Panc1 (cell line): ENCODE measurements at places on chromosomes 11 and 22. TPM values are rescaled to one million over a fixed set of nuclear protein-coding genes. Genes with fewer than 3 reads are reported as not detected.

Gene FOLR2
- not detected for total RNA-seq

Gene OPCML
- not detected for total RNA-seq

Gene MB
- total RNA-seq, result 17.3 TPM

Gene SLC39A13
- 50.2 TPM for total RNA-seq

Gene FGF3
- not detected for total RNA-seq

Gene KDELR3
- 11.6 TPM for total RNA-seq

Gene ALX4
- total RNA-seq, result 1.0 TPM

Gene APOL4
- total RNA-seq, result not detected

Gene CD3E
- total RNA-seq, result 0.51 TPM

Gene CDC42BPG
- 4.1 TPM for total RNA-seq

Gene ELMOD1
- total RNA-seq, result 2.1 TPM

Gene LRRC75B
- 4.1 TPM for total RNA-seq

Gene MIEF1
- total RNA-seq, result 29.9 TPM

Gene PRDX5
- 492 TPM for total RNA-seq
